ENCODE measurements at places on chromosomes 7 and 10.

DNA sequence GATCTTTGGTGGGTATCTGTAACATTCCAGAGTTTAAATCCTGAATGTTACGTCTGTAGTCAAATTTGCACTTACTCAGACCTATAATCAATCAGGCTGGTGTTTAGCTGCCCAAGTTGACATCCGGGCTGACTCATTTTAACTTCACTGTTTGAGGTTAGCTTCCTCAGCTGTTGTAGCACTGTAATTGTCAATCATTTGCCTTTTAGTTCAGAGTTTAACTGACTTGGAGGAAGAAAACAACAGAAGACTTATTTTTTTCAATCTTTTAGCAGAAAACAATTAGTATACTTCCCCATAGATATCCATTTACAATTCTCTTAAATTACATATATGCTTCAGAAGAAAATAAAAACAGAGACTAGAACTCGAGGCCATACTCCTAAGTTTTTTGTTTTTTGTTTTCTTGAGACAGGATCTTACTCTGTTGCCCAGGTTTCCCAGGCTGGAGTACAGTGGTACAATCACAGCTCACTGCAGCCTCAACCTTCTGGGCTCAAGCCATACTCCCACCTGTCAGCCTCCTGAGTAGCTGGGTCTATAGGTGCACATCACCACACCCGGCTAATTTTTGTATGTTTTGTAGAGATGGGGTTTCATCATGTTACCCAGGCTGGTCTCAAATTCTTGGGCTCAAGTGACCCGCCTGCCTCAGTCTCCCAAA lies 38.5 kb upstream of the LRRC17 start:
- DNase-seq = no peak

DNA sequence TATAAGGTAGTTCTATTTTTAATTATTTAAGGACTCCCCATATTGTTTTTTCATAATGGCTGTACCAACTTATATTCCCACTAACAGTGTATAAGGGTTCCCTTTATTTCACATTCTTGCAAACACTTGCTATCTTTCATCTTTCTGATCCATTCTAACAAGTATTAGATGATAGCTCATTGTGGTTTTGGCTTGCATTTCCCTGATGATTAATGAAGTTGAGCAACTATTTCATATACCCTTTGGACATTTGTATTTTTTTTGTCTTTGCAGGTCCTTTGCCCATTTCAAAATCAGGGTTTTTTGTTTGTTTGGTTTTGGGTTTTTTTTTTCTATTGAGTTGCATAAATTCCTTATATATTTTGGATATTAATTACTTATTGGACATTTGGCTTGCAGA lies 107.2 kb downstream of the EPC1 start:
- DNase-seq = peak; percentile 55

- DNase-seq = no peak
These were observed 118.1 kb downstream of the ZNF365 start for GRCh38 chr10:62492012-62492869.

DNA sequence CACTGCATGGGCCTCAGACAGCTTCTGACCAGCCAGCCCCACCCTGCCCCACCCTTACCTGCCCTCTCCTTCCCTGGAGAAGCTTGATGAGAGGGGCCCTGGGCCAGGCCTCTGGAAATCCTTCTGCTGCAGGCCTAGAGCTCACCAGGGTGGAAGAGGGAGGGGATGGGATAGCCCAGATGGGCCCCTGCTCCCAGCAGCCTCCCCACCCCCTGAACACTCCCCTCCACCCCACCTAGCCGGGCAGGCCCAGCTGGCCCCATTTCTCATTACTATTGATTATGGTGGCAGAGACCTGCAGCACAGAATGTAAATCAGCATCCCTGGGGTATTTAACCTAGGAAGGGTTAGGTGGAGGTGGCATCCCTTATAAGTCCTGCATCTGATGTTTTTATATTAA lies 11.6 kb upstream of the RET start:
- DNase-seq = no peak

- no peak for DNase-seq
These were observed 32.6 kb downstream of the ANTXRL start for GRCh38 chr10:46319389-46319788.

DNA sequence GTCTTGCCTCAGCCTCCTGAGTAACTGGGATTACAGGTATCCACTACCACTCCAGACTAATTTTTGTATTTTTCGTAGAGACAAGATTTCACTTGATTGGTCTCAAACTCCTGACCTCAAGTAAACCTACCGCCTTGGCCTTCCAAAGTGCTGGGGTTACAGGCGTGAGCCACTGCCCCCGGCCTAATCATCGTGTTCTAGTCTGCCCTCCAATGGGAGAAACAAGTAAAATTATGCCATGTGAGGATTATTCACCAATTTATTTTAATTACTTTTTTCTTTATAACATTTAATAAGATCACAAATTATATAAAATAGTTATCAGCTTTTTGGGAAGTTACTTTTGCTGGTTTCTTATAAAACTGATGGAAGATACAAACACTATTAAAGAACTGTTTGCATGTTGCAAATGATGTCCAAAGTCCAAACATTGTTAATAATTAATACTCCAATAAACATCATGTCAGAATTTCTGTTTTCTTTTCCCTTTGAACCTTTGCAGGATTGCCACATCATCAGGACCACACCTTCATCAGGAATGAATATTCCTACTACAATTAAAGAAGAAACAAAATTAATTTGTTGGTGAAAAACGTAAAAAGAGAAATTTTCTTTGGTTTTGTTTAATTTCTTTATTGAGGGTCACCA lies 786 bp upstream of the AKR1C4 start:
- DNase-seq = no peak

- no peak for DNase-seq
These were observed 7.9 kb upstream of the NUDCD3 start for GRCh38 chr7:44498230-44498954.

GRCh38 chr7:81803267-81803666 lies 33.4 kb upstream of the HGF start:
- no peak for DNase-seq

- no peak for DNase-seq
These were observed 63.4 kb downstream of the SCRN1 start for GRCh38 chr7:29926216-29926615.

GRCh38 chr10:62072901-62073300 lies 171.4 kb downstream of the ARID5B start:
- DNase-seq = no peak

- no peak for DNase-seq
These were observed 216.7 kb upstream of the PHF14 start for GRCh38 chr7:10756981-10757380.

GRCh38 chr7:4934419-4935025 lies 24.5 kb downstream of the MMD2 start:
- DNase-seq = no peak

DNA sequence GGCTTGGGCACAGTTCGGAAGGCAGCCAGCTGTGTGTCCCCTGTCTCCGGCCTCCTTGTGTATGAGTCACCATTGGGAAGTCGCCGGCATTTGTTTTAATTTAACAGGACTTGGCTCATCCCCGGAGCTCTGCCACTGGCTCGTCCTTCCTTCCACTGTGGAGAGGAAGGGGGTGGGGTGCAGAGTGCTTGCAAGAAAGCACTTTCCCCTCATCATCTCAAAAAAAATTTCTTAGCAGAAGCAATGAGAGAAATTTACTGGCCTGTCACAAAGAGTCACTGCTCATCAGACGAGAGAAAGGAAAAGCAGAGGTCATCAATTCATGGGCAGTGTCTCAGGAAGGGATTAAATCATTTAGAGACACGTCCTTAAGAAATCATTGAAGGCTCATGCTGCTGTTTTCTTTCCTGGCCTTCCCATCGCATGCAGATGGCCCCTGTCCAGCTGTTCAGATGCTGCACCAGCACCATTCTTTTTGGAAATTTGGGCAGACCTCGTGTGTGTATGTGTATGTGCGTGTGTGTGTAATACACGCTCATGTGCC lies 93.3 kb downstream of the BMS1 start:
- no peak for DNase-seq

DNA sequence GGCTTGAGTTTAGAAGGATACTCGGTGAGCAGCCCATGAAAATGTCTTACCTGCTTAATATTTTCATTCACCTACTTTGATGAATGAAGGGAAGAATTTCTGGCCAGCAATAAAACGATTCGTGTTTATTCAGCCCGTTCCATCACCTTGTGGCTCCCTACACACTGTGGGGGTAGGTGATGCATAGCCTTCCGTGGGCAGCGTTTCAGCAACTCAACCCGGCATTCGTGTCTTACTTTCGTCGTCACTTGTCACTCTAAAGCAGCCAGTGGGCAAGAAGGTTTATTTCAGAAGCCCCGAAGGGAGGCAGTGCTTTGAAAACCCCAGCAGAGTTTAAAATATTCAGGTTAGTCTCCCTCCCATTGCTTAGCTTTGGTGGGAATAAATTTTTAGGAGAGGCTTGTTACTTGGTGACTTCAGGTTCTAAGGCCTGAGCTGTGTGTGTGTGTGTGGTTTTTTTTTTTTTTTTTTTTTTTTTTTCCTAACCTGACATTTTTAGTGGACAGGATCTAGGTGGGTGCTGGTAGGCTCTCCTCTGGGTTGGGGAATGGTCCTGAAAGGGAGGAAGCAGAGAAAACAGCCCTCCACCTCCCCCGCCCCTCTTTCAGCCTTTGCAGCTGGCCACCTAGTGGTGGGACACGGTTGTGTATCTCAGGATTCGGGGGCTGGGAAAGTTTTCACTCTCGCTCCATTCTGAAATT lies 1.8 kb downstream of the GRK5 start:
- no peak for DNase-seq

- no peak for DNase-seq
These were observed 72.4 kb downstream of the SFMBT2 start for GRCh38 chr10:7338469-7338868.

GRCh38 chr7:17401791-17402627 lies 103.6 kb downstream of the AHR start:
- DNase-seq = no peak

DNA sequence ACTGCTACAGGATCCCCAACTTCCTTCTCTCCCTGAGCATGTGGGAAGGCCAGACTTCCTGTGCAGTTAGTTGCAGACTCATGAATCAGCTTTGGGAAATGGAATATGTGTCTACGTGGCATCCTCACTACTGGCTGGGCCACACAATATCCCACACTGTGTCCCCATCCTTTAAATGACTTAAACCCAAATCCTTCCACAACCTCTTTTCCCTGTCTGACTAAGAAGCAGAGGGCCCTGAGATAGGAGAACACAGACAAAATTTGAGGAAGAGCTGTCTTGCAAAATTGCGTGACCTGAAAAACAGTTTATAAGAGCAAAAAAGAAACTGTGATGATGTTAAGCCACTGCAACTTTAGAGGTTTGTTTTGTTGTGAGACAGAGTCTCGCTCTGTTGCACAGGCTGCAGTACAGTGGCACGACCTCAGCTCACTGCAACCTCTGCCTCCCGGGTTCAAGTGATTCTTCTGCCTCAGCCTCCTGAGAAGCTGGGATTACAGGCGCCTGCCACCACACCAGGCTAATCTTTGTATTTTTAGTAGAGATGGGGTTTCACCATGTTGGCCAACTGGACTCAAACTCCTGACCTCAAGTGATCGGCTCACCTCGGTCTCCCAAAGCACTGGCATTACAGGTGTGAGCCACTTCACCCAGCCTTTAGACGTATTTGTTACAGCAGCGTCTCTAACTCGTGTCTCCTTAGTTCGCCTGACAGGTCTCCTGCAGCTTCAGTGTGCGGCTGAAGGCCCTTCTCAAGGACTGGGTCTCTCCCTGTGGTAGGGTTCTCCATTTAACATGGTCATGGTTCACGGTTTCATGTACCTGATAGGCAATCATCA lies 46.9 kb upstream of the SFMBT2 start:
- no peak for DNase-seq

GRCh38 chr7:134695321-134695860 lies 48.7 kb downstream of the BPGM start:
- peak; percentile 91 for DNase-seq

DNA sequence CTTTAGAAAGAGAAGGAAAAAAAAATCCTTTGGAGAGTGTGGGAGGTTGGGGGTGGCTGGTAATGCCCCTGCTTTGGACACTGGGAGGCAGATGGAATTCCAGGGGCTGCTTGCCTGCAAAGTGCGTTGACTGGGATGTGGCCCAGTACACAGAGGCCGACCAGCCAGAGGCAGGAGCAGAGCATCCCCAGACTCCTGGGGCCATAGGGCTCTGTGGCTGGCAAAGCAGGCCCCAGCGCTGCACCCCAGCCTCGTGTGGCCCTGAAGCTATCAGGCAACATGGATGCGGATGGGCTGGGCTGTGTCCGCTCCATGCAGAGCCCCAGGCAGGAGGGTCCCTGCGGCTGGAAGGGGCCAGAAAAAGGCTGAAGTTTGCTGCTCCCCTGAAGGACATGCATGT lies 361.6 kb upstream of the FZD8 start:
- DNase-seq = no peak

DNA sequence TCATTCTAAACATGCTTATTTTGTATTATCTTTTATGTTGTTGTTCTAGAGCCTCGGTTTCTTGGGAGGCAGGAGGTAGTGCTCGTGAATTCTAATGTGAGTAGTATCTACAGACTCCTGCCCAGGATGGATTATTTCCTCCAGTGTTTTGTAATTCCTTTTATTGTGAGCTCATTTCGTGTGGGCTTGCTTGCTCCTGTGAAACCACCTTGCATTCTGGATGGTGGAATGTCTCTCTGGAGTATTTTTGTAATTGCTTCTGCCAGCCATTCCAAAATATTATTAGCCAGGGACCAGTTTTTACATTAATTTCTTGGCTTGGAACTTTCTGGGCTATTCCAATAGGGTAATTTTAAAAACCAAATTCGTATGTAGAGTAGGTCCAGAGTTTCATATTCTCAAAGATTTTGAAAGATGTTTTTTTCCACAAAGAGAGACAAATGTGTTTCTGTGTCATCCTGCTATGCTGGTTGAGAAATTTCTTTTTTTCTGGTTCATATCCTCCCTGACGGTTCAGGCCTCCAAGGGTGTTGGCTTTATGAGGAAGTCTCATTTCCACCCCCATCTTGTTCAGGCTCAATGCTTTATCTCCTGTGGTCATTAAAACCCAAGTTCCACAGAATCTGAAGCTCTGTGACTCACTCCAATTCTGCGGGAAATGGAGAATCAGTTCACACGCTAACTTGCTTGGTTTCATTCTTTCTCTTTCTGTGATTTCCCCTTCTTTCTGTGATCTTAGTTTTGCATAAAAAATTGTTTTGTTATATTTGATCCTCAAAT lies 41.7 kb upstream of the CALD1 start:
- DNase-seq = peak; percentile 83

DNA sequence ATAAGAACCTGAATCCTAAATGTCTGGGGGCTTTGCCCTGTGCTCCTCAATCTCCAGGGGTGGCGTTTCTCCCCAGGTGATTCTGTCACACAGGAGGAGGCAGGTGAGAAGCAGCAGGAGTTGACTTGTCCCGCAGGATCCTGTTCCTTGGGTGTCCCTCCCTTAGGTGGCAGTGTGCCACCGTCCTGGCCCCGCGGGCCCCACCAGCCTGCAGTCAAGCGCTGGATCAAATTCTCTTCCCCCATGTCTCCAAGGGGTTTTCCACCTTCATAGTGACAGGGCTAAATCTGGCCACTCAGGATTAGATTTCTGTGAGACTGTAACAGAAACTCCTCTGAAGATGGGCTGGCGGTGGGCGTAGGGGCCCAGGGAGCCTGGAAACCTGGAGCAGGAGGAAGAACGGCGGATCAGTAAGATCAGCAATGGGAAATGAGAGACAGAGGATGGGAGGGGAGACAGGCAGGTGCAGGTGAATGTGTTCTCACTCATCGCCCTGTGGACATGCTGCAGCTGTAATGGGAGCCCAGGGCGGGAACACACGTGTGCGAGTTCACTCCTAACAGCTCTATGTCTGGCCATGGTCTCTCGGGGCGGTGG lies 329.2 kb upstream of the COBL start:
- DNase-seq = no peak

- no peak for DNase-seq
These were observed 85.7 kb downstream of the LRGUK start for GRCh38 chr7:134212576-134213546.
